Suppressor macrophage (primary cell): ENCODE measurements at places on chromosomes 2 and 18.

DNA sequence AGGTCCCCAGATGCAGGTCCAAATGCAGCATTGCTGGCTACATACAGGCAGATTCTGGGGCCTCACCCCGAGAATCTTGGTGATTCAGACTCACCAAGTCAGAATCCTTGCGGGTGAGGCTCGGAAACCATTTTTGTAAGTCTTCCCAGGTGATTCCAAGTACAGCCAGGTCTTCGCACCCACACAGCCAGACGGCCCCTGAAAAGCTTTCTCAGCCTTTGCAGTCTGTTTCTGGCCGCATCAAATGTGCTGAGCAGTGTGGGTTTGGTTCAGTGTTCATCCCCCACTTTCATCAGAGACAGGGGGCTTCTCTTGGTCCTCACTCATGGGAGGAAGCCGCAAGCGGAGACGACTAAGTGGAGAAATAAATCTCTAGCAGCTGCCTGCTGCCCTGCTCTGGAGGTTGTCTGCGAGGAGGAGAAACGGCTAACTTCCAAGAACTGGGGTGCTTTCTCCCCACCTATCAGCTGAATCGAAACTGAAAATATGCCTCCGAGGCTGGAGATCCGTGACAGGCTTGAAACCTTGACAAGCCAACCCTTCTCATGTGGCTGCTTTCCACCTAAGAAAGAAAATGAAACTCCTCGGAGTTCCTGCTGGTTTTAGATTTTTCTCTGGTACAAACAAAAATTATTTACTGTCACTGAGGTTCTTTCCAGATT, 8.9 kb upstream of the TMEM185B start:
- peak; percentile 52 for DNase-seq

DNA sequence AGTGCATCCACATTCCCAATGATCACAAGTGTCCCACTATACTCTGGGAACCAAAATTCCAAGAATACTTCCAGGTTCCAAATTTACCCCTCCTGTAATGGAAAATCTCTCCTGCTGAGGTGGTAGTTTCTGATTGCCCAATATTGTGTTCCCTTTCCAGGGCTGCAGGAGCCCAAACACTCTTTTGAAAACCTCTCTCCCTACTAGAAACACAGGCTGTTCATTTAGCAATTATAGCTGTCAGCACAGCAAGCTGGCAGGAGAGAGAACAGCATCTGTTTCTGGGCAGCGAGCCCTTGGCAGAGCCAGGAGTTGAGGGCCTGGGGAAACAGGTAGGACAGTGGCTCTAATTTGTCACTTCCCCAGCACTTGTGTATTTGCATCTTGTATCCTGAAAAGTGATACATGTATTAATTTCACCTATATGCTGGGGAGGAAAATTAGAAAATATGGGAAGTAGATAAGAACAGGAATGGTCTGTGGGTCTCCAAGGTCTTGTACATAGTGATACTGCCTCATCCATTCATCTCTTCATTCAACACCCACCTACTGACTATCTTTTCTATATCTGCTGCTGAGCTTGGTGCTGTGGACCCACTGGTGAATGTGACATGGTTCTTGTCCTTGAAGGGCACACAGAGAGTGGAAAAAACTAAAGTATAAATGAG, 16.9 kb upstream of the PAIP2B start:
- DNase-seq, result no peak

- DNase-seq, result no peak
Measured at GRCh38 chr2:162340822-162341221, 3.1 kb upstream of the GCA start.

- peak; percentile 62 for DNase-seq
Measured at GRCh38 chr18:63974991-63975390, 5.1 kb downstream of the SERPINB8 start.
